ENCODE measurements at places on chromosomes 3 and 15.

DNA sequence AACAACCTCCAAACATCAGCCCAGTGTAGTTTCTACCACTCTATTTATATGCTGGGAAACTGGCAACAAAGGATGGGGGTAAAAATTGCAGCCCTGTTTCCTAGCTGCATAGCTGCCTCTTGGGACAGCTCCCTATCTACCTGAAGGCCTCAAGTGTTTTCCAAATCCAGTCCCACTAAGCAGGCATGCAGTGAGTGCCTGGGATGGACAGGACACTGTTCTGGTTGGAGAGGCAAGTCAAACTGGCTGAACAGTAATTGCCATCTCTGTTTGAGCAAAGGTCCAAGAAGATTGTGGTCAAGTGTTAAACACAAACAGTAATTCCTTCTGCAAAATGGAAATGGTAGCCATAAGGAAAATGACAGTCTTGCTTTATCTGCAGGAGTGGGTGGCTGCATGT lies 125.4 kb downstream of the FMN1 start:
- no peak for ATAC-seq

DNA sequence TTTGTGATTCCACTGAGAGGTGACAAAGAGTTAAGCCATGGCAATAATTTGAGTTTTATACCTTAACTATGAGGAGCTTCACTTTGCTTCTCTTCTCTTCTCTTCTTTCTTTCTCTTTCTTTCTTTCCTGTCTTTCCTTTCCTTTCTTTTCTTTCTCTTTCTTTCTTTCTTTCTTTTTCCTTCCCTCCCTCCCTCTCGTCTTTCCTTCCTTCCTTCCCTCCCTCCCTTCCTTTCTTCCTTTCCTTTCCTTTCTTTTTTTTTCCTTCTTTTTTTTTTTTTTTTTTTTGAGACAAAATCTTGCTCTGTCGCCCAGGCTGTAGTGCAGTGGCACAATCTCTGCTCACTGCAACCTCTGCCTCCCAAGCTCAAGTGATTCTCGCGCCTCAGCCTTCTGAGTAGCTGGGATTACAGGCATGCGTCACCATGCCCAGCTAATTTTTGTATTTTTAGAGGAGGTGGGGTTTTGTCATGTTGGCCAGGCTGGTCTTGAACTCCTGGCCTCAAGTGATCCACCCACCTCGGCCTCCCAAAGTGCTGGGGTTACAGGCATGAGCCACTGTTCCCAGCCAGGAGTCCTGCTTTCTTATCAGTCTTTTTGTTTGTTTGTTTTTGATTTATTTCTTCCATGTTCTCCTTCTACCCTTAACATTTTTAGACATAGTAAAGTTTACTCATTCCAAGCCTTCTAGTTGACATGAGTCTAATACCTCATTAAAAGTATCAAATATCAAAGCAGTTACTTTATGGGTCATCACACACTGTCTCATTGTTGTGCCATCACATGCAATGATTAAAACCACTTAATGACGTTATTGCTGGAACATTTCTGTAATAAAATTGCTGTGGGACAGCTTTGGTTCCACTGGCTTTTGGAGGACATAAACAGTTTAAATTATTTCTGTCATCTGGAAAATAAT lies 29.9 kb downstream of the SLC49A4 start:
- ATAC-seq = no peak

DNA sequence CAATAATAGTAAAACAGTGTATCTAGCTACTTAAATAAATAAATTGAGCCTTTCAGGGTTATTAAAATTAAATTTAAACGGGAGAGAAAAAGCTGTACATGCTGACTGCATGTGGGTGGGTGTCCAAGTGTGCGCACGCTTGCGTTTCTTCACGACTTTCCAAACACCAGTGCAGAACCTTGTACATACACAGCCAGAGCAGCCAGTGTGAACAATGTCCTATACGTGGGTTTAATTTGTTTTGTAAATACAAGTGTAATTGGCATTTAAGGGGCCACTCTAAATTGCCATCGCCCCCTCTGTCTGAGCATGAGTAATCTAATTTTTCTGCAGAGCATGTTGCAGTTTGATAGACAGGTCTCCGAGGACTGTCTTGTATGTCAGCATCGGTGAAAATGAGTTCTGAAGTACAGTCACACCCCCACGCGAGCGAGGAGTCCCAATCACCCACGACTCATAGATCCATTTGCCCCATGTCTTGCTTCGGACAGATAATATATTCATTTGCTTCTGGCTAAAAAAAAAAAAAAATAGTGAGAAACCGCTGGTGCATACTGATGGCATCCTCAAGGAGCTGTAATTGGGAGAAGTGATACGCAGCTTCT lies 121.8 kb upstream of the ARRDC4 start:
- no peak for ATAC-seq

- ATAC-seq = no peak
These were observed 142.2 kb upstream of the LRRC3B start for GRCh38 chr3:26480377-26480776.

GRCh38 chr3:143443851-143444331 lies 324.3 kb downstream of the CHST2 start:
- peak; percentile 47 for ATAC-seq

Data from SK-N-SH treated with all-trans-retinoic acid at 6 μM for 48 hours (cell line).